ENCODE measurements at places on chromosomes 13 and 19.

DNA sequence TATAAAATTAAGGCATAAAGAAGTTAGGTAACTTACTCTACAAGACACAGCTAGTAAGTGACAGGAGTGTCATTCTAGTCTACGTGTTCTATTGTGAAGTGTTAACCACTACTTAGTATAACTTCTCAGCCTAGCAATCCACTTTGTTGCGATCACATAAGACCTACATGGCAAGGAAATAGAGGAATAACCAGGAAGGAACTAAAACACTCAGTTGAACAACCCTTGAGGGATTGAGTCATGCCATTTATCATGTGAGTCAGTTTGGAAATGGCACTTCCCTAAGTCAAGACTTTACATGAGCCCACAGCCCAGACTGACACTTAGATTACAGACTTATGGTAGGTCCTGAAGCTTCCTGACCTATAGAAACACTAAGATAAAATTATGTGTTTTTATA lies 279.5 kb upstream of the PCDH20 start:
- DNase-seq: no peak

- DNase-seq: no peak
These were observed 3.6 kb downstream of the FOXO1 start for GRCh38 chr13:40662866-40663265.

DNA sequence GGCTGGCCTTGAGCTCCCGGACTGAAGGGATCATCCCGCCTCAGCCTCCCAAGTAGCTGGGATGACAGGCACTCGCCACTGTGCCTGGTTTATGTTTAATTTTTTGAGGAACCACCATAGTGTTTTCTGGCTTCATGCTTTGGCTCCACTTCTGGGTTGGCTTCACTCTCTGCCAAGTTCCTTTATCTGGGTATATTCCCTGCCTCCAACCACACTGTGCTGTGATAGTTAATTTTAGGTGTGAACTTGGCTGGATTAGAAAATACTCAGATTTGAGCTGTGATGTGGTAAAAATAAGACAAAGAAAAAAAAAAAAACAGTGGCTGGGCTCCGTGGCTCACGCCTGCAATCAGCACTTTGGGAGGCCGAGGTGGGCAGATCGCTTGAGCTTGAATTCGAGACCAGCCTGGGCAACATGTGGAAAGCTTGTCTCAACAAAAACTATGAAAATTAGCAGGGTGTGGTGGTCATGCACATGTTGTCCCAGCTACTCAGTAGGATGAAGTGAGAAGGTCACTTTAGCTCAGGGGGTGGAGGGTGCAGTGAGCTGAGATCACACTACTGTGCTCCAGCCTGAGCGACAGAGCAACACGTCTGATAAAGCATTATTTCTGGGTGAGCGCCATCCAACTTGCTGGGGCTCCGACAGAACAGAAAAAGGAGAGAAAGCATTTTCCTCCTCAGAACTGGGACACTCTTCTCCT lies 7.5 kb upstream of the ILF3 start:
- DNase-seq: no peak

GRCh38 chr13:31020996-31021395 lies 88.5 kb downstream of the TEX26 start:
- DNase-seq: no peak

DNA sequence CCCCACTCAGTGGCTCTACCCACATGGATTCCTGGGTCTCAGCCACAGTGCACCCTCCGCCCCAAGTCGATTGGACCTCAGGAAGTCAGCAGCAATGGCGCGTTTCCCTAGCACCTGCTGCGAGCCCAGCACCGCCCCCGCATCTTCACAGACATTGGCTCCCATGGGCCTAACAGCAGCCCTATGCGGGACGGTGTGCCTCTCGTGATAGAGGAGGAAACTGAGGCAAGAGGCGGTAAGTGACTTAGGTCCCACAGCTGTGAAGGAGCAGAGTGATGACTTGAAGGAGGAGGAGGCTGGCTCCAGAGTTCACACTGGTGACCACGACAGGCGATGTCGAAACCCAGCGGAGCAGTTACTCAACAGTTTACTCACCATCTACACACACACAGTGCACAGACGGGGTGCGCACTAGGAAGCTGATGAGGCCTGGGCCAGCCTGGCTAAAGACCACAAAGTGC lies 104.5 kb upstream of the SOX1 start:
- no peak for DNase-seq

- DNase-seq: no peak
These were observed 205.5 kb upstream of the SOX21 start for GRCh38 chr13:94917824-94918223.

DNA sequence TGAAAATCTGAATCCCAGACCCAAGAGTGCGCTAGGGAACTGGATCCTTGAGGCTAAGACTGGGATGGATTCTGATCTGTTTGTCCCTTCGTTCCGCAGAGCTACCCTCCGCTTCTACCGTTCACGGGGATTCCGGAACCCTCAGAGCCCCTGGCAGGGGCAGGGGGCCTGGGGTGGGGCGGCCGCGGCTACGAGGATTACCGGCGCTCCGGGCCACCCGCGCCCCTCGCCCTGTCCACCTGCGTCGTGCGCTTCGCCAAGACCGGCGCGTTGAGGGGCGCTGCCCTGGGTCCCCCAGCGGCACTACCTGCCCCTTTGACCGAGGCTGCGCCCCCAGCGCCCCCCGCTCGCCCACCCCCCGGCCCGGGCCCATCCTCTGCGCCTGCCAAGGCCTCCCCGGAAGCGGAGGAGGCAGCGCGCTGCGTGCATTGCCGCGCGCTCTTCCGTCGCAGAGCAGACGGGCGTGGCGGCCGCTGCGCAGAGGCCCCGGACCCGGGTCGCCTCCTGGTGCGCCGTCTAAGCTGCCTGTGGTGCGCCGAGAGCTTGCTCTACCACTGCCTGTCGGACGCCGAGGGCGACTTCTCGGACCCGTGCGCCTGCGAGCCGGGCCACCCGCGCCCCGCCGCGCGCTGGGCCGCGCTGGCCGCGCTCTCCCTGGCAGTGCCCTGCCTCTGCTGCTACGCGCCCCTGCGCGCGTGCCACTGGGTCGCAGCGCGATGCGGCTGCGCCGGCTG lies 7.1 kb downstream of the SPRED3 start:
- DNase-seq: no peak

GRCh38 chr19:31268751-31269383 lies 80.4 kb downstream of the TSHZ3 start:
- no peak for DNase-seq

DNA sequence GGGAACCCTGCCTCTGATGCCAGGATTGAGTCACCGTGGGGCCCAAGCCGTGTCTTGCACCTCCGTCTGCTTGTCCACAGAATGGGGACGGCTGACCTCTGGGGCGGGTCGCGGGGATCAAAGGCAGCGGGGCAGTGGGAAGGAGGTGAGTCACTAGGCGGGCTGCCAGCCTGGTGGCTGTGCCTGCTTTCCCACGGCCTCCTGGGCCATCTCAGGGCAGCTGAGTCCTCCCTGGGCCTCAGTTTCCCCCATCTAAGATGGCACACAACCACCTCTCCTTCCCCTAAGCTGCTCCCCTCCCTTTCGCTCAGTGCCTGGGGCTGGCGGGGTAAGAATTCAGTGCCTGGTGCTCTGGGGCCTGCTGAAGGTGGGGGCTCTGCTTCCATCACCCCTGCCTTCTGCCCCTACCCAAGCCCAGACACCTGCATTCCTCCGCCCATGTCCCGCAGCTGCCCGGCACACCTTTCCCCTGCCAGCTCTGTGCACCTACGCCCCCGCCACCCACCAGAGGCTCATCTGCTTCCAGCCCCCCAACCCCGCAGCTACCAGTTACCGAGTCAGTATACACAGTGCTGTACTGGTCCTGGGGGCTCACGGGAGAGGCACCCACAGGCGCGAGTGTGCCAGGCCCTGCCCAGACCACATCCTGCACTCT lies 3.5 kb downstream of the MKNK2 start:
- no peak for DNase-seq

DNA sequence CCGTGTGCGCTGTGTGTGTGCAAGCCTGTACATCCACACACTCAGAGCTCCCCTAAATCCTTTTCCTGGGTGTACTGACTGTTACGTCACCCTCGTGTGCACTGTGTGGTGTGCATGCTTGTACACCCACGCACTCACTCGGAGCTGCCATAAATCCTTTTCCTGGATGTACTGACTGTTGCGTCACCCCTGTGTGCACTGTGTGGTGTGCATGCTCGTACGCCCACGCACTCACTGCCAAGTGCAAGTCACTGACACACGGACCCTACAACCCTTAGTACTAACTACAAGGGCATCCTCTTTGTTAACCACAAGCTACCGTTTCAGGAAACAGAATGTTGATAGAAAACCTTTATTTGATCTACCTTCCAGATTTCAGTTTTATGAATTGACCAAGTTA lies 983.4 kb downstream of the EFNB2 start:
- no peak for DNase-seq

- DNase-seq: no peak
These were observed 39.6 kb downstream of the SHISA2 start for GRCh38 chr13:26011996-26012821.

- DNase-seq: no peak
These were observed 64.7 kb downstream of the COL4A2 start for GRCh38 chr13:110371550-110372465.

- DNase-seq: no peak
These were observed 383.0 kb upstream of the SLITRK1 start for GRCh38 chr13:84265257-84265764.

DNA sequence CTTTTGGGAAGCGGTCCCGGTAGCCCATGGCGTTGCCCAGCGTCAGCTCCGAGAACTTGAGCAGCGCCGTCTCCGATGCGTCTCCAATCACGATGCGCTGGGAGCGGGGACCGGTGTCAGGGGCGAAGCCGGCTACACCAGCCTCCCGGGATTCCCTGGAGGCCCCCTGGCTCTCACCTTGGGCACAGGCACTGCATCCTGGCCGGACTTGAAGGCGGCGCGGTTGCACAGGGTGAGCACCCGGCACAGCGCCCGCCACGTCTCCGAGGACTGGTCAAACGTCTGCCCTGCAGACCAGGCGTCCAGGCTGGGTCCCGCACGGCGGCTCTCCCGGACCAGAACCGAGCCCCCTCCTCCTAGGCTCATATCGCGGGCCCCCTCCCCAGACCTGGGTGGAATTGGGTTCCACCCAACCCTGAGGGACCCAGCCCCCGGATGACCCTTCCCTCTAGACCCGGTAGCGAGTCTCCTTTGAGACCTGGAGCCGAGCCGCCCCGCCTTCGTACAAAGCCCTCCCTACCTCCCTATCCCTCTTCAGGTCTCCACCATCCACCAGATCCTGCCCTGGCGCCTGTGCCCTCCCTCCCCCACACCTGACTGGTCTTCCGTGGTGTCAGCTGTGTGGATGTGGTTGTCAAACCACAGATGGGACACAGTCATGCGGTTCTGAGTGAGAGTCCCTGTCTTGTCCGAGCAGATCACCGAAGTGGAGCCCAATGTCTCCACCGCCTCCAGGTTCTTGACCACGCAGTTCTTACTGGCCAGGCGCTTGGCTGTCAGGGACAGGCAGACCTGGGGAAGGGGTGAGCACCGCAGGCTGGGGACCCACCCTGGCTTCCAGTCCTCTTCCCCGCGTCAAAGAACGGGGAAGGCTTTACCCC lies 4.8 kb downstream of the ATP4A start:
- DNase-seq: no peak

- no peak for DNase-seq
These were observed 56.8 kb downstream of the TNFSF13B start for GRCh38 chr13:108326309-108326708.

- no peak for DNase-seq
These were observed 905.5 kb downstream of the UQCRFS1 start for GRCh38 chr19:28307487-28307886.

DNA sequence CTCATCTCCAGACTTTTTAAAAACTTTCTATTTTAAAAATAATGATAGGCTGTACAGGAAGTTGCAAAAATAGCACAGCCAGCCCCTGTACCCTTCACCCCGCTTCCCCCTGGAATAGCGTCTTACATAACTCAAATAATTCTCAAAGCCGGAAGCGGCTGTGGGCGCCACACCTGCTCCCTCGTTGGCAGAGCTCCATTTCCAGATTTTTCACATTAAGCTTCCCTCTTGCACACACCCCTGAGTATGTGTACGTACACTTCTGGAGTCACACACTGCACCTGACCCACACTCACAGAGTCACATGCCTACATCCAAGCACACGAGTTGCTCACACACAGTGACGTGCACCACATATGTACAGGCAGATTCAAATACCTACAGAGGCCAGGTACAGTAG lies 24.9 kb upstream of the DPP9 start:
- DNase-seq: no peak

- no peak for DNase-seq
These were observed 88.8 kb upstream of the MCF2L start for GRCh38 chr13:112880221-112880641.

GRCh38 chr13:60837806-60838205 lies 440.8 kb downstream of the TDRD3 start:
- DNase-seq: no peak

DNA sequence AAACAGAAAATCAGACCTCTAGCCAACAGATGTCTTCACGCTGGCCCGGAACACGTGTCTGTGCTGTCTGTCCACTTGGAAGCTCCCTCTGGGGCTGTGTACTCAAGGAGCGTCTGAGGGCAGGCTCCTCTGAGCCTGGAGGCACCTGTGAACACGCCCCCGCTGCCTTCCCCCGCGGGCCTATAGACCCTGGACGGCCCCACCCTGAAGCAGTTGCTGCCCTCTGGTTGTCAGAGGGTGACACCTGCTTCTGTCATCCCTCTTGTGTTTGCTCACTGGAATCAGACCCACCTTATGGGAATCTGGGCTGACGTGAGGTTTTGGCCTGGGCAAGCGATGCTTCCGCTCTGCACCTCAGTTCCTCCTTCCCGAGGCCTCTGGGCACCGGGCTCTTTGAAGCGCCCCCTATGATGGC lies 19.2 kb downstream of the EPN1 start:
- no peak for DNase-seq

DNA sequence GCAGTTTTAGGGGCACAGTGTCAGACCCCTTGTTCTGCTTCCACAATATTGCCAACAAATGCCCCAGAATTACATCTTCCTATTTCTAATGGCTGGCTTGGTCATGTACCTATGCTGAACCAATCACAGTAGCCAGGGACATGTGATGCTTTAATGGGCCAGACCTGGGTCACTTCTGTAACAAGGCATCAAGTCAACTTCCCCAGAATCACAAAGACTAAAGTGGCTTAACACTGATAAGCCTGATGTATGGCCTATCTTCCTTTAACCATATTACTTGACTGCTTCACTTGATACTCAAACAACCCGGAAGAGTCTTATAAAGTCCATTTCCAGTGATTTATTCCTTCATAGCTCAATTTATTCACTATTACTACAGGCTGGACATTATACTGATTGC lies 19.6 kb downstream of the LNX2 start:
- no peak for DNase-seq

- no peak for DNase-seq
These were observed 157.7 kb downstream of the KDM4B start for GRCh38 chr19:5126498-5127223.

DNA sequence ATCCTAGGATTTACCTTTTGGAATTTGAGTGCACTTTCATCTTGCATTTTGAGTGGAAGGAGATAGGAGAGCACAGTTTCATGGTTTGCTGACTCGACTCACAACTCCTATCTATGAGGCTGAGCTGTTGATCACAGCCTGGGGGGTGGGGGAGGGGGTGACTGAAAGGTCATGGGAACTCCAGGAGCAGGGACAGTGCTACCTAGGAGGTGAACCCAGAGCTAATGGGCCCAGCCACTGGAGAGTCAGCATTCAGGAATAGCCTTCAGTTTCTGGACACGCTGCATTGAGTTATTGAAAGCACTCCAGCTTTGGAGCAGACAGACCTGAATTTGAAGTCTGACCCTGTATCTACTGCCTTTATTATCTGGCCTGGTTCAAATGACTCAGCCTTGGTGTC lies 339.9 kb downstream of the SLC7A1 start:
- DNase-seq: no peak
